ENCODE measurements at places on chromosomes 16 and 17.

- no peak for DNase-seq
Measured at GRCh38 chr17:32628271-32629044, 141.7 kb downstream of the CDK5R1 start.

GRCh38 chr16:26952411-26952810, 114.3 kb upstream of the C16orf82 start:
- no peak for DNase-seq

DNA sequence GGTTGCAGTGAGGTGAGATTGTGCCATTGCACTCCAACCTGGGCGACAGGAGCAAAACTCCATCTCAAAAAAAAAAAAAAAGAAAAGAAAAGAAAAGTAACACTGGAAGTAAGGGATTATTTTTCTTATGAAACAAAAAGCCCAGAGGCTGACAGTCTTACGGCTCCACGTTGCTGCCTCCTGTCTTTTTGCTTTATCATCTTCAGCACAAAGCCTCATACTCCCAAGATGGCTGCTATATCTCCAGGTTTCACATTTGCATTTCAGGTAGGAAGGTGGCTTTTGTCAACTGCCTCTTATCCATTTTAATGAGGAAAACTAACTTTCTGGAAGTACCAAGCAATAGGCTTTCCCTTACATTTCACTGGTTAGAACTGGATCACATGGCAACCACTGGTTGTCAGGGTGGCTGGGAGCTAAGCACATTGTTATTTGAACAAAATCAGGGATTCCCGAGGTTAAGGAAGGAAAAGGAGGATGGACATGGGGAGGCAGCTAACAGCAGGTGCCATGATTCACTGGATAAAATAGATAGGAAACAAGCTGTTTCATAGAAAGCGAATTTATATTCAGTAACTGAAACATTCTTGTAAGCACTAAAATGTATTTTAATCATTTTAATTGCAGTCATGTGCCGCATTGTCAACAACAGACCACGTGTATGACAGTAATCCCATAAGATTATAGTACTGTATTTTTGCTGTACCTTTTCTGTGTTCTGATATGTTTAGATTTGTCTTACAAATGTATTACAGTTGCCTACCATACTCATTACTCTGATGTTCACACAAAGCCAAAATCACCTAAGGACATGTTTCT, 58.6 kb downstream of the KSR1 start:
- no peak for DNase-seq

- no peak for DNase-seq
Measured at GRCh38 chr17:37791447-37792399, 46.9 kb upstream of the HNF1B start.

DNA sequence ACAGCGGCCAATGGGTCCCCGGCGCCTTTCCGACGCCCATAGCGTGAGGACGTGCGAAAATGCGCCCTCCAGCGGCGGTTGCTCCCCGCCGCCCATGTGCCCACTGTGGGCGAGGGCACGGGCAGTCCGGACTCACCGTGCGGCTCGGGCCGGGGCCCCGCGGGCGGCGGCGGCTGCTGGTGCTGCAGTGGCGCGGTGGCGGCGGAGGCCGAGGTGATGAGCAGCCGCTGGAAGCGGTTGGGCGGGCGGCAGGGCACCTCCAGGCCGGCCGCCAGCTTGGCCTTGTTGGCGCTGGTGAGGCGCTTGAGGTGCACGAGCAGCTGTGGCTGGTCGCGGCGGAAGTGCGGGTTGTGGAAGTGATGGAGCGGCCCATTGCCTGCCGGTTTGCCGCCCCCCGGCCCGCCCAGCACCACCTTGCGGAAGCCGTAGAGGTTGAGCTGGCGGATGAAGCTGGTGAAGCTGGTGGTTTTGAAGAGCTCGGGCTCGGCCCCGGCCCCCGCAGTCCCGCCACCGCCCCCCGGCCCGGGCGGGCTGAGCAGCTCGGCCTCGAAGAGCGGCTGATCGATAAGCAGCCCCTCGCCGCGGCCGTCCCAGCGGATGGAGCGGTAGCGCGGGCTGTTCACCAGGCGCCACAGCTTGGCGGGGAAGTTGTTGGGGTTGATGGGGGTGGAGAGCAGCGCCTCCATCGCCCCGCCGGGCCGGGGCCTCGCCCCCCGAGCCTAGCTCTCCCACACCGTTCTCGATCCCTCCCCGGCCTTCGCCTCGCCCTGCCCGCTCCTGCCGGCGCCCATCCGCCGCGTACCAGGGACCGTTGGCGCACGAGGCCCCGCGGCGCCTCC, at the start of gene HSF5:
TSS of gene HSF5 (minus strand) at position 820 of the 839 bp plus-strand sequence. CDS start at position 686, 134 bp downstream.
- no peak for DNase-seq

GRCh38 chr17:13581925-13582324, 19.8 kb downstream of the HS3ST3A1 start:
- DNase-seq = no peak

DNA sequence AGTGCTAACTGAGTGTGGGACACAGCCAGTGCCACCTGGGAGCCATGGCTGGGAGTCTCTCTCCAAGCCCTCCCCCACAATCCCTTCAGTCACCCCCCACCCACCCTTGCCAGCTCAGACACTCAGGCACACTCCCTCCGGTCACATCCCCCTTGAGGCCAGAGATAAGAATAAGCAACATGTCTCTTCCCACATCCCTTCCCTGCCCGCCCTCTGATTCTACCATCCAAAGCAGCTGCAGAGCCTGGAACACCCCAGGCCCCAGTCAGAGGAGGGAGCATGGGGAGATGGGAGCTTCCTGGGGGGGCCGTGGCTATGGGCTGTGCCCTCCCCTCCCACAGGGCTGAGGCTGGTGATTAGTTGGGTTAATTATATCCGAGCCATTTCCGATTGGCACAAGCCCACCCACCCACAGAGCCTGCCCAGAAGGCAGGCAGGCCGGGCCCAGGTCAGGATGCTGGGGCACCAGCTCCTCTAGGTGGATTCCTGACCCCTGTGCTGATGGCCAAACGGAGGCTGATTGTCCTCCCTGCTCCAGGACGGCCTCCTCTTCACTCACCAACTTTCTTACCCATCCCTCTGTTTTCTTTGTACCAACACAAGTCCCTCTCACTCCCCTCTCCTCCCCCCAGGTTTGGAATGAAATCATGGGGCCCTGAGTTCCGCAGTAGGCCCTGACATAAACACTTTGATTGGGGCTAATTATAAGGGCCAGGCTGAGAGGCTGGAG, 28.6 kb upstream of the MEIOC start:
- no peak for DNase-seq

DNA sequence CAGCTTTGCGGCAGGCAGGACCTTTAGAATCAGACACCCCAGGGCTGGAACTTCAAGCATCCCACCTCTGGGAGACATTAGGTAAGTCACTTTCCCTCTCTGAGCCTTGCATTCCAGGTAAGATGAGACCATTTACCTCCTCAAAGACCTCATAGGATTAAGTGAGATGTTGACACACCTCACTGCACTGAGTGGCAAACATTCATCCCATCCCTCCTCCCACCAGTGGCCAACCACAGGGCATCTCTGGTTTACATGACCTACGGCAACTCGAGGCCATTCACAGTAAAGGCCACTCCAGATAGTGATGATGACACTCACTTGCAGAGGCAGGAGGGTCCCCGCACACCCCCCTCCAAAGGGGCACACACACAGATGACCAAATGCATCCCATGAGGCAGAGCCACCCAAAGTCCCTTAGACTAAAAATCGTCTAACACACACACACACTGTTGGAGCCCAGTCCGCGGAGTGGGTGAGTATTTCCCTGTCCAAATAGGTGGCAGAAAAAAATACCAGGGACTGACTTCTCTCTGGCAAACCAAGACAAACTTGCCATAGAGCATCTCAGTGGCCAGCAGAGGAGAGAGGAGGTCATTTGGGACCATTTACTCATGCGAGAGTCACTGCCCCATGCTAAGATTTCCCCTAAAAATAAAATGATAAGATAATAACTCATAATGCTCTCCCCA, 454.9 kb downstream of the SOX9 start:
- no peak for DNase-seq

DNA sequence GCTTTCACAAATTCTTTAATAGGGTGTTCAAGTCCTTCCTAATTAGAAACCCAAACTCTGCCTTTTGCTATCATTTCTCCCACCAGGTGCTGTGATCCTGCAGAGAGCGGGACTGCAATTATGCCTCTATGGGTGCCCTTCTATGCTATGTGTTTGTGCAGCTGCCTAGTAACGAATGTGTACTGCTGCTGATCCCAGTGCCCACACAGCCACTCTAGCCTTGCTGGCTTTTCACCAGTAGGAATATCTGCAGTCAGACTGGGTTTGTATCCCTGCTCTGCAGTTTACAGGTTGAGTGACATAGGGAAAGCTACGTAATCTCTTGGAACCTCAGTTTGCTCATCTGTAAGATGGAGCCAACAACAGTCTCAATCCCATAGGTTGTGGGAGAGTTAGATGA, 179.6 kb upstream of the IRX3 start:
- DNase-seq = no peak

DNA sequence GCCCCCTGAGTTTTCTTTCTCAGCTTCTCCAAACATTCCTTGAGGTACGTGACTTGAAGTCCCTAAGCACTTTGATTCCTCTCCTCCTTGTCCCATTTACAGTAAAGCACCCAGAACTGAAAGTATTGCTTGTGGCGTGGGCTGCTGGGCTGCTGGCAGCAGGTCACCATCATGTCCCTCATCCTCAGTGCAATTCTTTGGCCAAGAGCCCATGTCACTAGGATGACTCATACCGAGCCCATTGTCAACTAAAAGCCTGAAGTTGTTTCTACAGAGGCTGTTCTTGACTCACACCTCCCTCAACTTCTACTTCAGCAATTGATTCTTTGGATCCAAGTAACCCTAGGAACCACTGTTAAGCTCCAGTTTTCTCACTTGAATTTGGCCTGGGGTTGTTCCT, 54.3 kb downstream of the KPNA2 start:
- no peak for DNase-seq

DNA sequence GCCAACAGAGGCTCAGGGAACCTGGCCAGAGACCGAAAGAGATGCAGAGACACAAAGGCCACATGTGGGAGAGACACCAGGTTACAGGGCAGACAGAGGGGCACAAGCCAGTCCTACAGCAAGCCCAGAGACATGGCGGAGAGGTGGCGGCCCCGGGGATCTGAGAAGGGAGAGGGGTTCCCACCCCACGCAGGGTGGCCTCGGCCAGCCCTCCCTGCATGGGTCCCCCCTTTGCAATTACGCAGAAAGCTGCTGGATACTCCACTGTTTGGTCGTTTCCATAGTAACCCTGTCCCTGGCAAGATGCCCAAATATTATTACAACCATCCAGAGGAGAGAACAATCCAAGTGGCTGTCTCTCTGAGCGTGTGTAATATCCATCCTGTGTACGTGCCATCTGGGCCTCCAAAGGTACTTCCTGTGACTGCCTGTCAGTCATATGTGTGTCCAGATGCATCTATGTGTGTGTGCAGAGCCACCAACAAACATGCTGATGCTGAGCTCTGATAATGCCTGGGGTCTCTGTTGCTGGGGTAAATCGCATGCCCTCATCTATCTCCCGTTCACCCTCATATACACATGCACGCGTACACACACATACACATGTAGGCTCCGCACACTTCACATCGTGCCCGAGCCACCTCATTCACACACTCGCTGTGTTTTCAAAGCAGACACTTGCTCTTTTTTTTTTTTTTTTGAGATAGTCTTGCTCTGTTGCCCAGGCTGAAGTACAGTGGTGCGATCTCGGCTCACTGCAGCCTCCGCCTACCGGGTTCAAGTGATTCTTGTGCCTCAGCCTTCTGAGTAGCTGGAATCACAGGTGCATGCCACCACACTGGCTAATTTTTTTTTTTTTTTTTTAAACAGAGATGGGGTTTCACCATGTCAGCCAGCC, 5.5 kb downstream of the PCGF2 start:
- peak; percentile 52 for DNase-seq

DNA sequence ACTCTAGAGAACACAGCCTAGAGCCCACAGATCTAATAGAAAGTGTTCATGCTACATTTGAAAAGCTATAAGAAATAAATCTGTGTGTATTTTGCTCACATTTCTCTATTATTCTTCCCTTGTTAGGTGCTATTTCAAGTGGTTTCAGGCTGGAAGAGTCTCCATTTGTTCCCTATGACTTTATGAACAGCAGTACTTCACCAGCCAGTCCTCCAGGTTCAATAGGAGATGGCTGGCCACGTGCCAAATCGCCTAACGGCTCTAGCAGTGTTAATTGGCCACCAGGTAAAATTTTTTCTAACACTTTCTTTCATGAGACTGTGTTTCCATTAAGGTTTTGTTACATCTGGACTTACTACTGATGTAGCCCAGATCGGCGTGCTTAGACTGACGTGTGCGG, 30.7 kb upstream of the SLC5A11 start:
- DNase-seq = no peak

Data from omental fat pad (tissue), 4 donors.